ENCODE measurements at places on chromosomes 1 and 21. TPM values are rescaled to one million over a fixed set of nuclear protein-coding genes. Genes with fewer than 3 reads are reported as not detected.

GRCh38 chr1:12521096-12521495, 96.9 kb downstream of the DHRS3 start:
- no peak for DNase-seq

OR2L2 gene
- 0.52 TPM for polyA plus RNA-seq

AADACL4 gene
- not detected for polyA plus RNA-seq

GRCh38 chr1:61247051-61247825, 164.9 kb downstream of the NFIA start:
- DNase-seq, result no peak

DNA sequence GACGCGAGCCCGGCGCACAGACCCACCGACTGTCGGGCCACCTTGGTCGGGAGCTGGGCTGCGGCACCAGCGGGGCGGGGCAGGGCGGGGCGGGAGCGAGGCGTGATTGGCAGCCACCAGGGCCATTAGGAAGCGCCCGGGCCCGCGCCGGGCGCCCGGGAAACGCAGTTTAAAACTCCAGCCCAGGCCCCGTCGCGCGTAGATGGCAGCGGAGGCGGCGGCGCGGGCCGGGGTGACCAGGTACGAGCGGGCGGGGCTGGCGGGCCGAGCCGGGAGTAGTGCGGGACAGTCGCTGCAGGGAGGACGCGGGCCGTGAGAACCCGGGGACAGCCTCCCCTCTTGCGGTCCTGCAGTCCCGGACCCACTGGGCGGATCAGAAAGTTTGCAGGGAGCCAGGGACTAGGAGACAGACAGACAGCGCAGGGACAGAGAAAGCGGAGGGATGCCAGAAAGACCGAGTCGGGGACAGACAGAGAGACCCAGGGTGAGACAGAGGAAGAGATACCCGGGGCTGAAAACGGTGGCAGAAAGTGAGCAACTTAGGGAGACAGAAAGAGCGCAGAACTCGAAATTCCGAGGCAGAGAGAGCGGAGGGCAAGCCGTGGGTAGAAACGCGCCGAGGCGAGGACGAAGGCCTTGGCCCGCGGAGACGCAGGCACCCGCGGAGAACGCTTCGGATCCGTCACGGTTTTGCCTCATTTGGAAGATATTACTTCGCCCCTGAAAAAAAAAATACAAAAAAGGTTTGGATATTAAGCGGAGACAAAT, at the start of gene DMBX1:
Gene DMBX1, plus strand, starts transcription at position 199 of the 768 bp plus-strand sequence. CDS start 17,175 bp downstream, outside the sequence.
- DNase-seq, result peak; percentile 34

- DNase-seq, result no peak
These were observed 160.9 kb downstream of the GABPA start for GRCh38 chr21:25895565-25896205.

SYCP1 gene
- not detected for polyA plus RNA-seq

- no peak for DNase-seq
These were observed 23.6 kb downstream of the ZBTB18 start for GRCh38 chr1:244074559-244075171.

RGS21 gene
- polyA plus RNA-seq, result 0.04 TPM

DNA sequence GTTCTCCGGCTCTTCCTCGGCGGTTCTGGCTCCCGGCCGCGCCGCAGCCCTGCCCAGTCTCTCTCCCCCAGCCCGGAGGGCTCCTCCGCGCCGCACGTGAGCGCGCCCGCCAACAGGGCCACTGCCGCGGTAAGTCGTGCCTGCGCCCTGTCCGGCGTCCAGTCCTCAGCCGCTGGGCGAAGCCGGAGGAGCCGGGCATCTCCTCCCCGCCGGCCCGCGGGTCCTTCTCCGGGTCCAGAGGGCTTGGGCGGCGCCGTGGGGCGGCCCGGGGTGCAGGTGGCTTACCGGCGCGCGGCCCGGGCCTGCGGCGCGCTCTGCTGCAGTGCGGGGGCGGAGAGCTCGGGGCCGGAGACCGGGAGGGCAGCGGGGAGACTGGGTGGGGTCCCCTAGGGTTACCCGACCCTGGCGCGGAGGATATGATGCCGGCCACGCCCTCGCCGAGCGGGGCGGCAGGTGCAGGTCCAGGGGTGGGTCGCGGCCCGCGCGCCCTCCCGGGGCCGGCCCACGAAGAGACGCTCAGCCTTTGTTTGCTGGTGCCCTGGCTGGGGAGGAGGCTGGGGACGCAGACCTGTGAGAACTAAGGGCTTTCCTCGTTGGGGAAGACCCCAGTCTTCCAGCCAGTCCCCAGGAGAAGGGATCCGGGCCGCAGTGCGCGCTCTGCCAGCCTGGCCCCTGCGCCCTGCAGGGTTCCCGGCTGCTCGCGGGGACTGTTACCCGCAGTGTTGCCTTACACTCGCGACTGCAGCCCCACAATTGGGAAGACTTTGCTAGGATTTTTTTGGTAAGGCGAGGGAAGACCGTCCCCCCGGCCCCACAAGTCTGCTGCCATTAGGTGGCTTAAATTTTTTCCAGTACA, at the start of gene DOP1B:
Gene DOP1B, plus strand, starts transcription at position 10 of the 856 bp plus-strand sequence. CDS start 7,910 bp downstream, outside the sequence.
- no peak for DNase-seq

- DNase-seq, result no peak
These were observed 43.3 kb downstream of the SSBP3 start for GRCh38 chr1:54362881-54363340.

PADI4 gene
- polyA plus RNA-seq, result 0.10 TPM

- no peak for DNase-seq
These were observed 56.4 kb downstream of the GRIK3 start for GRCh38 chr1:36977731-36978406.

FAM167B gene
- 2.8 TPM for polyA plus RNA-seq

GRCh38 chr1:117606649-117607430, 992 bp downstream of the TENT5C start:
- peak; percentile 35 for DNase-seq

DNA sequence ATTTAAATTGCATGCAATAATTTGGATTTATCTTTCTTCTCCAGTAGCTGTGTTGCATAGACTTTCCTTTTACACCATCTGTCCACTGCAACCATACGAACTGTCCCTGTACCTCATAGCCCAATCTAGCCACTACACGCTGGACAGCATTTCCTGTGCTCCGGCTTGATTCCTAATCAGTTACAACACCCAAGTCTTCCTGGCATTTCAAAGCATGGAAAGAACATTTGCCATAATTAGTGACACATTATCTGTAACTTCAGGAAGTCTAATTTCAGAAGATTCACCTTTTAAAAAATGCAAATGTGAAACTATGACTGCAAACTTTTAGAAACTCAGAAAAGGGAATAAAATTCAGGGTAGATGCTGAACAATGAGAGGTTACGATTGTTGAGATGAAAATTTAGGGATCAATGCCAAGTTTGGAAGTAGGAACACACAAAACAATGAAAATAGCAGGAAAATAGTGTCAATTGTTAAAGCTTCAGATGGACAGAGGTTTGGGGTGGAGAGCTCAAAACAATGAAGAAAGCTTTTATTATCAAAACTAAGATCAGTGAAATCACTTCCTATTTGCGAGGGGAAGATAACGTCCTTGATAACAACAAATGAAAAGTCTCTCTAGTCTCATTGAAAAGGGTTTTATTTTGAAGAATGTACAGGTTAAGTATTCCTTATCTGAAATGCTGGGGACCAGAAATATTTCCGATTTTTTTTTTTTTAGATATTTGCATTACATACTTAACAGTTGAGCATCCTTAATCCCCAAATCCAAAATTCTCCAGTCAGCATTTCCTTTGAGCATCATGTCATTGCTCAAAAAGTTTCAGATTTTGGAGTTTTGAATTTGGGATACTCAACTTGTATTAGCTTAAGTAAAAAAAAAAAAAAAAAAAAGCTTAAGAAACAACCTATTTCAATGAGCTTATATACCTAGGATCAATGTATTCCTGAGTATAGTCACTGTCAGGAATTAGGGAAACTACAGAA, 107.3 kb downstream of the FNBP1L start:
- DNase-seq, result no peak

- no peak for DNase-seq
These were observed 56.1 kb downstream of the LMX1A start for GRCh38 chr1:165300400-165300903.

DNA sequence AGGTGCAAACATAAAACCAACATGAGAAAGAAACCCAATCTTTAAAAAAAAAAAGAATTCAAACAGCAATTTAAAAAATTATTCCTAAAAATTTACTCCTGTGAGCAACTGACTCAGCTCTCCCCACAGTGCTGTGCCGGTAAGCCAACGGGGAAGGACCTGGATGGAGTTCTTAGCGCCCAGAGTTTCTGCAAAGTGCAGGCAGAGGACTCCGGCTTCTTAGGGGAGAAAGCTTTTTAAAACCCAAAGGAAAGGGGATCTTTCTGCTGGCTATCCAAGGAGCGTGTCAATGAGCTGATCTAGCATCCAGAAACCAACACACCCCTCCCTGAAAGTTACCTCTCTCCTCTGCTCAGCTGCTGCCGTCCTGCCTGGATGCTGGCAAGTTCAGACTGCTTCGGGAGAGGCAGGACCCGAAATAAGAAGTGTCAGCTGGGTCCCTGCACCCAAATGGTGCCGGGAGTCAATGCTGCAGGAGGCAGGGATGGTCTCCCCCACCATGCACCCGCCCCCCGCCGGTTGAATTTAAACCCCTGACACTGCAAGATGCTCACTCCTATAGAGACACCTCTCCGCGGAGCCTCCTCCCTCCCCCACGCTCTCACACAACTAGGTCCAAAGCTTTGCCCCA, 32.2 kb upstream of the H6PD start:
- no peak for DNase-seq

OLFML3 gene
- 54.9 TPM for polyA plus RNA-seq

CD1E gene
- polyA plus RNA-seq, result 0.34 TPM

IGSF5 gene
- 0.67 TPM for polyA plus RNA-seq

DNA sequence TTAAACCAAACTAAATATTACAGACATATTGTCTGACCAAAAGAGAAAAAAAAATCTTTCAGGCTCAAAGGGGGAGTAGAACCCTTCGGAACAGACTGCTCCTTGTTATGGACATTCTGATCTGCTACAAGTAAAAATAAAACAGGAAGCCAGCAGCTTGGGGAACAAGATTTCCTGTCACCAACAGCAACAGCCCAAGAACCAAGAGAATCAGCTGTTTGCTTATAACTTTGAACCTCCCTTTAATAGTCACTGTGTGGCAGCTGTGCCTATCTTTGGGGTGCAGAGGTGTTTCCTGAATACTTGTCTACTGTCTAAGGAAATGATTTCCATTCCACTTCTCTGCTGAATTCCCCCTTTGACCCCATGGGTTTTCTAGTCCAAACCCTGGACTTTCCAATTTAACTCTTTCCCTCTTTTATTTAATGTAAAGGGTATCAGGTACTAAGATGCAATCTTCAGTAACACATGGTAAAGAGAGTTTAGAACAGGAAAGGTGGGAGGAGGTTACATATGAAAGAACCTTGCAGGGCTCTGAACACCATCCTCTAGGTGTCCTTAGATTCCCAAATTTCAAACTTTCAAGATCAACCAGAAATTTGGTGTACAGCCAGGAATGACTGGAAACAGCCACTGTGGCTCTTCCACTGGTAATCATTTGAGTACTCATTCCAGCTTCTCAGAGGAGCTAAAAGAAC, 38.6 kb downstream of the GPR3 start:
- DNase-seq, result no peak

DNA sequence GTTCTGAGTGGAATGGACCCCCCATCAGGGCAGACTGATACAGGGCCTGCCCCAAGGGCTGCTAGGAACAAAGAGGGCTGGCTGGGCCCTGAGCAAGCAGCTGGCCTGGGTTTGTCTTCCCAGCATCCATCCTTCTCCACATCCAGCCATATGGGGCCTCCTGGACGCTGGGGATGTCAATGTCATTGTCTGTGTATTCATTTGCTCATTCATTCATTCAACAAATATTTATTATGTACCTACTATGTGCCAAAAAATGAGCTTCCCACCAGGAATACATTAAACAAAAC, 15.6 kb upstream of the ECE1 start:
- no peak for DNase-seq

GRCh38 chr1:224809613-224810012, 119.9 kb upstream of the DNAH14 start:
- no peak for DNase-seq

RORC gene
- 8.7 TPM for polyA plus RNA-seq

ZNF672 gene
- polyA plus RNA-seq, result 22.4 TPM

SLC2A1 gene
- 58.7 TPM for polyA plus RNA-seq

- DNase-seq, result no peak
These were observed 76.1 kb upstream of the CNIH3 start for GRCh38 chr1:224539971-224540370.

GRCh38 chr1:24748191-24749121, 3.2 kb downstream of the CLIC4 start:
- no peak for DNase-seq

ZNF684 gene
- polyA plus RNA-seq, result 5.6 TPM

DNA sequence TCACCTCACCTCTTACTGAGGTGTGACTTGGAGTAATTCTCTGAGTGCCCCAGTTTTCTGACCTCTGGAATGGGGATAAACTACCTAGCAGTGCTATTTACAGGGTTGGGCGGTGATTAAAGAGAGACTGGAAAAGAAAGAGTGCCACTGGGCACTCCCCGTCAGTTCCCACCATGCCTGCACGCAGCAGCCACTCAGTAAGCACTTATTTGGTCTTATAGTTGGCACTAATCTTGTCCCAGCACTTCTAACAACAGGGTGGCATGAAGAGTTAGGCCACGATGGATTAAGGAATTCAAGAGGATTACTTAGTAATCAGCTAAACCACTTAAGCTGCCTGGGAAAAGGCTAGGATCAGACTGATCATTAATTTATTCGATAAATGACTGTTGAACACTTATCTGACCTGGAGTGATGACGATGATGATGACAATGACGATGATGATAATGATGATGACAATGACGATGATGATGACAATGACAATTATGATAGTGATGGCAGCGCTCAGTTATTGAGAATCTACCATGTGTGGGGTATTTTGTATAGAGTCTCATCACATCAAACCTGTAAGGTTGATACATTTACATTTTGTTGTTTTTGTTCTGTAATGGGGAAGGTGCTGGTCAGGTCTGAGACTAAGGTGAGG, 5.4 kb downstream of the CITED4 start:
- no peak for DNase-seq

- DNase-seq, result no peak
These were observed 127.5 kb upstream of the CHODL start for GRCh38 chr21:18117176-18117575.

GRCh38 chr1:8939362-8939995, 6.2 kb upstream of the CA6 start:
- no peak for DNase-seq

- DNase-seq, result no peak
These were observed 4.8 kb downstream of the KIAA1614 start for GRCh38 chr1:180917306-180918065.

ARHGEF10L gene
- 85.1 TPM for polyA plus RNA-seq

FMO5 gene
- polyA plus RNA-seq, result 15.8 TPM

GRCh38 chr1:223426936-223427335, 33.7 kb downstream of the CCDC185 start:
- no peak for DNase-seq

DNA sequence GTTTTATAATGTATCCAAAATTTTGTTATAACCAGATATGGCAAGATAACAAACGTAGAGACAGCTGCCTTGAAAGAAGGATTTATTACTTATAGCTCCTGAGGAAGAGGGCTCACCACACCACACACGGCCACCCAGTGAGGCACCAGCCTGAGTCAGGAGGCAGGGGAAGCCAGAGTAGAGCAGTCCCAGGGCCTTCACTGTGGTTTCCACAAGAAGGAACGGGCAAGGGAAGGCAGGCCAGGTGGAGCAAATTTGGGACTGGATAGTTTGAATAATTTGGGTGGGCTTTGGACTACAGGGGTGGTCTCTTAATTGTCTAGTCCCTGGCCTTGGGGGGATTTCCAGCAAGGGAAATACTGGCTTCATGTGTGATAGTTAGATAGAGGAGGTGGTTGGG, 72.5 kb downstream of the RRAGC start:
- no peak for DNase-seq
